ENCODE measurements at places on chromosomes 12 and 14.

- no peak for DNase-seq
Measured at GRCh38 chr12:19749906-19750574, 310.7 kb downstream of the AEBP2 start.

GRCh38 chr12:68521321-68521839 is 89.3 kb upstream of the RAP1B start:
- DNase-seq = peak; percentile 92

- no peak for DNase-seq
Measured at GRCh38 chr12:51889216-51890132, 1.6 kb downstream of the ANKRD33 start.

DNA sequence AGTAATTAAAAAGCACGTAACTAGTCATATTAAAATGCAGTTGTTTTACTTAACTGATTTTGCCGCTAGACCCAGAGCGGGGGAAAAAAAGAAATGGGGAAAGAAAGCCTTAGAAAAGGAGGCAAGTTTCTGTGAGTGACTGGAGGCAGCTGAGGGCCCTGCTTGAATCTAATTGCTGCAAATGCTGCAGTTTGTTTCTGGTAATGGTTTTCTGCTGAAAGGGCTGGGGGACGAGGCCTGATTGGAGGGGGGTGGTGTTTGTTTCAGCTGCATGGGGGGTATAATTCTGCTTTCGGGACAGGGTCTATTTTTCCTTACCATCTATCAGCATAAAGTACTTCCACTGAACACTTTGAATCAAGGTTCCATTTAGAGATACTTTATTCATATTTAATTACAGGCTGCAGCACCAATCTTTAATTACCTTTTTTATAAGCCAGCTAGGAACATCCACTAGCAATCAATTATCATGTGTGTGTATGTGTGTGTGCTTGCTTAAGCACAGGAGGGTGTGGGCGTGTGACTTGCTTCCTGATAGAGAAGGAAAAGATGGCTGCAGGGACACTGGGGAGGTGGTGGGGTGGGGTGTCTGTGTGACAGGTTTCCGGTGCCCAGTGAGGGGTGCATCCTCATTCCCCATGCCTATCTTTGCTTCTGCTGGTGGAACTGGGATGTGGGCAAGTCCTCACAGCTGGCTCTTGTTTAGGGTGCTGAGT is 83.4 kb downstream of the ADCK1 start:
- DNase-seq = no peak

DNA sequence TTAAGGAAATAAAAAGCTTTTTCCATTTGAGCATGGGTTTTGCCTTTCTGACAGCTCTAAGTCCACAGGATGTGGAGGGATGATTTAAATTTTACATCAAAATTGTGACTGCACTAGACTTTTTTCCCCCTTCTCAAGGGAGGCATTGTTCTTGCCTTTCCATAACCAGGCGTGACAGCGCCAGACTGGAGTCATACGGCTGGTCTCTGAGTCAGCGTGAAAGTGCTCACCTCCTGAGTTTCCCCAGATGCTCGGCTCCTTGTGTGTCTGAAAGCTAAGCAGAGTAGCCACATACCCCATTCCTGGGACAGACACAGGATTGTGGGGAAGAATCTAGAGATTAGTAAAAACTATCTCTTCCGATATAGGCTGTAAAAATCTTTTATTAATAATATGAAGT is 43.1 kb downstream of the SOX5 start:
- no peak for DNase-seq

DNA sequence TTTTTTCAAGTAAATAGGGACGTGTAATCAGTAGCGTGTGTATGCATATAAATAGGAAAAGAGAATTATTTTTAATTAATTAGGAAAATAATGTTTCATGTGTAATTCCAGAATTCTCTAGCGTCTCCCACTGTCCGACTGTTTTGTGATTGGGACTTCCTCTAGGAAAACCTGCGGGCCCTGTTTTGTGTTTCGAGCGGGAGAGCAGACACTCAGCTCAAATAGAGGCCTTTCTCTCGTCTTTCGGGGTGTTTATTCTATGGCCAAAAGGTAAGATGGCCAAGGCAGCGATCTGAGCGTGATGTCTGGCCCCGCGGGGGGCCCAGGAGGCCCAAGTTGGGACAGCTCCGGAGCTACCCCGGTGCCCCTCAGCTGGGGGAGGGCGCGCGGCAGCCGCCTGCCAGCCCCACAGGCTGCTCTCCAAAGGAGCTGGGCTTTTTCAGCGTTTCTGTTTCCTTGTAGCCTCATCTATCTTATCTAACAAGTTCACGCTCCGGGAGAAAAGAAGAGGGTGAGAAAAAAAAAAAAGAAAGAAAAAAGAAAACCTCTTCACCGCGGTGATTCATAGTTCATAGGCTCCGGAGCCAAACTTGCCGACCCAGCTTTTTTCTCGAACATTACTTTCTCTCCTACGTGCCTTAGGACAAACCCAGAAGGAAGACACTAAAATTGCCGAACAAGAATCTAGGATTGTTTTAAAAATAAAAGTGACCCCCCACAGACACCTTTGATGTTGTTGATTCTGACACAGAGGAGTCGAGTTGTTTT is 7.5 kb upstream of the FOXG1 start:
- DNase-seq = no peak

- peak; percentile 13 for DNase-seq
Measured at GRCh38 chr12:79687711-79688260, 3.0 kb downstream of the PAWR start.

Data from lung microvascular endothelial cell (primary cell).